Frontal cortex (tissue), 4 donors: ENCODE measurements at places on chromosomes 7 and 10. TPM values are rescaled to one million over a fixed set of nuclear protein-coding genes. Genes with fewer than 3 reads are reported as not detected.

GPAM gene
- 51.0 TPM for total RNA-seq

NPC1L1 gene
- not detected for total RNA-seq

MRPS24 gene
- 25.3 TPM for total RNA-seq

TEX36 gene
- 0.41 TPM for total RNA-seq

SCART1 gene
- total RNA-seq: under 0.01 TPM

FAM25A gene
- total RNA-seq: not detected

MSS51 gene
- 1.6 TPM for total RNA-seq

TMED4 gene
- total RNA-seq: 73.4 TPM

MYH16 gene
- not detected for total RNA-seq

NAT16 gene
- 0.82 TPM for total RNA-seq

LIPF gene
- not detected for total RNA-seq

PSTK gene
- total RNA-seq: 9.8 TPM

TSC22D4 gene
- total RNA-seq: 7.3 TPM

TSPAN33 gene
- total RNA-seq: 4.1 TPM

CNTNAP2 gene
- total RNA-seq: 110 TPM

PNLIPRP1 gene
- total RNA-seq: not detected

LRRC4 gene
- total RNA-seq: 13.9 TPM

PRRT4 gene
- 3.3 TPM for total RNA-seq

TAS2R3 gene
- 1.2 TPM for total RNA-seq

AGAP9 gene
- 1.2 TPM for total RNA-seq

STEAP1B gene
- 2.4 TPM for total RNA-seq

ZNF804B gene
- total RNA-seq: 6.9 TPM

CLRN3 gene
- total RNA-seq: not detected
